Stimulated activated CD4-positive, alpha-beta T cell treated with anti-CD3 and anti-CD28 coated beads, Interleukin-2, amount 100 ng/mL, for 24 hours (primary cell): ENCODE measurements at places on chromosomes 6 and 20.

DNA sequence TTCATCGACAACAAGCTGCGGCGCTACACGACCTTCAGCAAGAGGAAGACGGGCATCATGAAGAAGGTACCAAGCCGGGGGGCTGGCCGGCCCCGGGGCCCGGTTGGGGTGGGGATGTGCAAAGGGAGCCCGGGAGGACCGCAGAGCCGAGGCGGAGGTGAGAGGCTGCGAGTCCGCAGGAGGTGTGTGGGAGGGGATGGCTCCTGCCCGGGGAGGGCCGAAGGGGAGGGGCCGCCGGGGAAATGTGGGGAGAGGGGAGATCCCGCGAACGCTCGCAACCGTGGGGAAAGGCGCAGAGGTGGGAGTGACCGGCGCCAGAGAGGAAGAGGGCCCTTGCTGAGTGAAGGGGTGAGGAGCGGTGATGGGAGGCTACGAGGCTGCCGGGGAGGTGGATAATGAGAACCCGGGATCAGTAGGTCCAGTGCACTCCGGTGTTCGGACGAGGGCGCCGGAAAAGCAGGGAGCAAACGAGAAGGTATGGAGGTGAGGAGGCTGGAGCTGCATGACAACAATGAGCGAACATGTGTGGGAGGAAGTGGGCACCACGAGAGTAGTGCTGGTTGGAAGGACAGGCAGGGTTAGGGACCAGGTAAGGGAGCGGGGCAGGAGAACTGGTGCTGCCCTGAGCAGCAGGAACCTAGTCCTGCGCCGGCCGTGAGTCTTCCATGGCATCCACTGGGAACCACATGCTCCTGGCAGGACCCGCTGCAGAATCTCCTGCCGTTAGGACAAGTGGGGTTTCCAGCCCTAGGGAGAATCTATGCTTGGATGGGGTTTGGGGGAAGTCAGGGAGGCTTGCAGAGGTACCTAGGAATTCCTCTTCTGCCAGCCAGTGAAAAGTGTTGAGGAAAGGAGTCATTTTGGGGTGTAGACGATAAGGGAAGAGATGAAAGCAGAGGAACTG is 1.3 kb downstream of the SRF start:
- peak; percentile 63 for DNase-seq

GRCh38 chr20:6120491-6120988 is 2.3 kb downstream of the FERMT1 start:
- no peak for DNase-seq

DNA sequence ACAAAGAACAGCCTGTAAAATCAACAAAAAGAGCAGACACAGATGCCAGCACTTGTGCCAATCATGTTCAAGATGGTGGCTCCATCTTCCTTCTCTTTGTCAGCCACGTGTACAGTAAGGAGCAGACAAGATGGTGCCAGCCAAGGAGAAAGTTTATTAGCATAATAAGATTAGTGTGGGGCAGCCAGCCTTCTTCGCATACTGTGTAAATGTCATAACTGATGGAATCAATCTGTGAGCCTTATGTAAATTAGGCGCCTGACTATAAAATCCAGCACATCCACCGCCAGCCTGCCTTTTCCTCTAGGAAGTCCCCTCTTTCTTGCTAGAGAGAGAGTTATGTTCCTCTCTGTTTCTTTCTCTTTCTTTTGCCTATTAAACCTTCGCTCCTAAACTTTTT is 99.7 kb upstream of the RALGAPA2 start:
- no peak for DNase-seq

GRCh38 chr6:90399970-90400369 is 103.3 kb upstream of the BACH2 start:
- DNase-seq: no peak

GRCh38 chr6:128883906-128884305 is 968 bp downstream of the LAMA2 start:
- no peak for DNase-seq

DNA sequence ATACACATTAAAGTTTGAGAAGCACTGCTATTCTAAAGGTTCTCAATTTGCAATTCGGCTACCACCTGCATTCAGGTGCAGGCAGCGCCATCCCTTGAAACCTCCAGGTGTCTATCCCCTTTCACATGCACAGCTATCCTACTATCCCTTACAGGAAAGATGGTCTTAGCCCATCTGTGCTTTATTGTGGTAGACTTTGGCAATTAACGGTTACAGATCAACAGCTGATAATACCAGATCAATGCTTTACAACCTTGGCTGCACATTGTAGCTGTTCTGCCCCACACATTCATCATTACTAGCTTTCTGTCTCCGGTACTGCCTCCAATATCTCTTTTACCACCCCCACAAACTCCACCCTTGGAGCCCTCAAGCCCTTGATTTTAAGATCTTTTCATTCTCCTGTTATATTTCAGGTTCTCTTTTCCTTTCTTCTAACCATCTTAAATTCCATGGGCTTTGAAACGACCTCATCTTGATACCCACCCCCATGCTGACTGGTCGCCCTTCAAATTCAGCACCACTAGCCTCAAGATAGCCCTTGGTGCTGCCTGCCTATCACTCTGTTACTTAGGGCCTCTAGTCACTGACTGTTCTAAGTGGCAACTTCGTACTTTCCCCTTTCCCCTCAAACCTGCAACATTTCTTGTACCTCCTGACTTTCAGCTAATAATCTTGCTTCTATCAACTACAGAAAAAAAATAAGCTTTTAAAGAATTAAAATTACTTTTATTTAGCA is 50.8 kb downstream of the SPTLC3 start:
- DNase-seq: no peak

- DNase-seq: peak; percentile 52
Observed at GRCh38 chr6:106511288-106512047, 117.8 kb downstream of the RTN4IP1 start.

DNA sequence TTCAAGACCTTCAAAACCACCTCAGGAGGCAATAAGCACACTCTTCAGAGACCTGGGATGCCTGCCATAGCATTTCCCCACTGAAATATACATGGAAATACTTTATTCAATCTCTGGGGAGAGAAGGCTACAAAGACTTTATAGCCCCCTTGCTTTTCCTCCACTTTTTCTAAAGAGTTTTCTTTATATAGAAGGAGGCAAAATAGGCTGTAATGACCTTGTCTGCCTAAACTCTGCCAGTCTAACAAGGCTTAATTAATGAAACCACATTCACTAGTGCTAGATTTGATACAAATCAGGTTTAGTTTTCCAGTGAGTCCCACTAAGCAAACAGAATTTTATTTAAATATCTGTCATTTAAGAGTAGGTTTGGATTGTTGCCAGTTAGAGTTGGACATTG is 114.9 kb downstream of the ADGRG6 start:
- DNase-seq: no peak

DNA sequence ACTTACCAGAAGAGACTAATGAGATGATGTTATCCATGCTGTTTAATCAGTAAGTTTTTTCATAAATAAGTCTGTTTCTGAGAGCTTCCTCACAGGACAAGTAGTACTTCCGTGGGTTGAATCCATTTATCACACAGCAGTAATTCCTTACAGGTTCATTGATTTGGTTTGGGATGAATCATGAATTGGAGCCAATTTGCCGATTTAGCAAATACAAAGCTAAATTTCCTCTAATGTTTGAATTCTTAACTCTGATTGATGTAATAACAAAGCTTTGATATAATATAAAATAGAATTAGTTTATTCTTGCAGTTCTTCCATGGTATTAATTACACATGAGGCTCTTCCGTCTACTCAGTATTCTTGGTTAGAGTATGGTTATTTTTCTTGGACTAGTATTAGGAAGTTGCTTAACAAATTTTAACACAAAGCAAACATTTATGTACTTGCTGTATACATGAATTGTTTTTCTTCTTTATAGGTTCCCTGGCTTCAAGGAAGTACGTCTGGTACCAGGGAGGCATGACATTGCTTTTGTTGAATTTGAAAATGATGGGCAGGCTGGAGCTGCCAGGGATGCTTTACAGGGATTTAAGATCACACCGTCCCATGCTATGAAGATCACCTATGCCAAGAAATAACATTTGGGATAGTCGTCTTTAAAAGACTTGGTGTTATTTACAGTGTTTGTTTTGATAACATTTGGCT is 7.6 kb upstream of the OTOR start:
- DNase-seq: no peak

DNA sequence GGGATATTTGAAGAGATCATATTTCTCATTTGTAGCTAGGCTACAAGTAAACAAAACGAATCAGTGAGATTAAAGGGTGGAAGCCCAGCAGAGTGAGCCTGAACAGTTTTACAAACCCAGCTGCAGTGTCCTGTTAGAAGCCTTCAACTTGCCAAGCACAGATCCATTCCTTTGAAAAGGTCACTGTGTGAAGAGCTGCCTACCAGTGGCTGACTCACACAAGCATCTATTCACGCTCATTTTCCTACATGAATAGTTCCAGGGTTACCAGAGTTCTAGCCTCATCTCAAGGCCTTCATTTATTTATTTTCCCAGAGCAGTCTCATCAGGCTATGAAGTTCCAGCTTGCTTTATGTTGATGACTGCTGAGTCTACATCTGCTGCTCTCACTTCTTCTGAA is 25.7 kb upstream of the MLIP start:
- DNase-seq: no peak

- no peak for DNase-seq
Observed at GRCh38 chr20:35200267-35200666, 26.2 kb upstream of the MMP24 start.

DNA sequence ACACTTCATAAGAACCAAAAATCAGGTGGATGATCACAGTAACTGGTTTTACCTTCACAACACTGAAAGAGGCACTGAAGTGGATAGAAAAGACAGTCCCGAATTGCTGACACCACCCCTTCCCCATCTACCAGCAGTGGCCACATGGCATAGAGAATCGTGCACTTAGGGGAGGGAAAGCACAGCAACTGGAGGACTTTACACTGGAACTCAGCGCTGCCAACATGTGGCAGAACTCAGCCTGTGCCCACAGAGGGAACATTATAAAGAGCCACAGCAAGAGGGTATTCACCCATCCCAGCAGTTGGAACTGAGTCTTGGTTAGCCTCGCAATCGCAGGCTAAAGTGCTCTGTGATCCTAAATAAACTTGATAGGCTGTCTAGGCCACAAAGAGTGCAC is 6.5 kb upstream of the KIAA1586 start:
- DNase-seq: no peak

DNA sequence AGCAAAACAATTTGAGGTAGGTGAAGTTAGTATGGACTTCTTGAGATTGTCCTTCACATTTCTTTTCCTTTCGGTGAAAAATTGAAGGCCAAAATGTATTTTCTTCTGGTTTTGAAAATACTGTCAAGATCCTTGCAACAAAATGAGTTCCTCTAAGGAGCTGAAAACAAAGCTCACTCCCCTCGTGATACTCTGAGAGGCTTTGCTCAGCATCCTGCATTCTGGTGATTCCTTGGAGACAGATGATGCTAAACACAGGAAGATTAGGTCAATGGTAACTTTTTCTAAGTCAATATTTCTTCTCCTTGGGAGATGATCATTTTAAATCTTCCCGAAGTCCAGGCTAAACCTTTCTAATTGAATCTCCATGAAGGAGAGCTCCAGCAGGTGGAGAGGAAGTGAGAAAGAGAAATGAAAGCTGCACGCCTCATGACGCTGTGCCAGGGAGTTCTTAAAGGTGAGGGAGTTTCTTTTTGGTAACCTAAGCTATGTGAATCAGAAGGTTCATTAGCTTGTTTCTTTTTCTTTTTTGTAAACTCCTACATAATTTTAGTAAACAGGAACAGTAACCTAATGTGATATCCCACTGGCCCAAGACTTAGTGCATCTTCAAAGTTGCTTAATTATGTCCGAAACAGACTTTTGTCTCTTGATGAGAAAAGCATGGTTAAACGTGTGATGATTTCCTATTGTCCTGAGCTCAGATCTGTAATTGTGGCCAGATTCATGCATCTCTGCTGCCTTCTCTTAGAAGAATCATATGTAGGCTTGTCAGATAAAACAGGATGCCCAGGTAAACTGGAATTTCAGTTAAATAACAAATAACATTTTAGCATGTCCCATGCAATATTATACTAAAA is 15.0 kb downstream of the ESR1 start:
- DNase-seq: no peak

DNA sequence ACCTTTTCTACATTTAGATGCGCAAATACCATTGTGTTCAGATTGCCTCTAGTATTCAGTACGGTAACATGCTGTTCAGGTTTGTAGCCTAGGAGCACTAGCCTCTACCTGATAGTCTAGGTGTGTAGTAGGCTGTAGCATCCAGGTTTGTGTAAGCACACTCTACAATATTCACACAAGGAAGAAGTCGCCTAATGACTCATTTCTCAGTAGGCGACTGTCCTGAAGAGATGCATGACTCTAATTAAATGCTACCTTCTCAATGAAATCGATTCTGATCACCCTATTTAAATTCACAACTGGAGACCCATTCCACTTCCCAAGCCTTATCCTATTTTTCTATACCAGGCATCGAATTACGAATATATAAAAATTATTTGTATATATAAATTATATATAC is 1.3 kb downstream of the MCUR1 start:
- no peak for DNase-seq
